Progenitor cell of endocrine pancreas (in vitro differentiated cells): ENCODE measurements at places on chromosomes 11 and 22. TPM values are rescaled to one million over a fixed set of nuclear protein-coding genes. Genes with fewer than 3 reads are reported as not detected.

The OR2D2 gene
- total RNA-seq = 0.53 TPM in 1 of 2 replicates, not detected in the other

The SSTR3 gene
- 1.3 and 1.9 TPM in 2 replicates for total RNA-seq

The CWF19L2 gene
- total RNA-seq = 17.9 and 18.6 TPM in 2 replicates

DNA sequence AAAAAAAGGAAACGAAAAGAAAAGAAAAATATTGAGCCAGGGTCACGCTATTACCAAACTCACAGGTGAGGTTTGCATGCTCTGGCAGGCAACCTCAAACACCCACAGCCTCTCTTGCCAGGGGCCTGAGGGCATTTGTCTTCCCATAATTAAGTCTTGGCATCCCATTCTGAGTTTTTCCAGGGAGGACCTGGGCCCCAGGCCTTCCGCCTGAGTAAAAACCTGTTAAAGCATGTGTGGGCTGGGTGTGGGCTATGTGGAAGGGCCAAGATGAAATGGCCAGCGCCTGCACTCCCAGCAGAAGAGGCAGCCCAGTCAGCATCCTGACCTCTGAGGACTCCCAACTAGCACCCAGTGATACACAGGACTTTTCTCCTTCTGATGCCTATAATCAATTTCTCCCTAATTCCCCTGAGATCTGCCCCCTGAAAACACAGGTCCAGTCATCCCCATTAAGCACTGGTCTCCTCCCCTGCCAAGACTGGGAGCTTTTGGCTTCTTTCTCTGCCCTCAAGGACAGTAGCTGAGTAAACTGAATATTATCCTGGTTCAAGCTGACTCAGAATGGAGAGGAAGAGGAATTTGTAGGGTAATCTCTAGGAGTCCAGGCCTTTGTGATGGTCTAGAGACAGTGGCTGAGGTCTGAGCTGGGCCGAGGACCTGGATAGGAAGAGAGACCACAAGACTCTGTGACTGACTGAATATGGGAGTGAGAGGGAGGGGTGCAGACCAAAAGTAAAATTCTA, 35.6 kb upstream of the ACER3 start:
- H3K36me3 ChIP-seq = peaks cover 1% of the 10 kb centered on the region
- H3K4me1 ChIP-seq = no peaks in the 10 kb centered on the region
- no peak for DNase-seq
- H3K4me3 ChIP-seq = no peak overlapping the region

- H3K4me1 ChIP-seq = no peaks in the 10 kb centered on the region
- no peak for DNase-seq
- no peak overlapping the region for H3K4me3 ChIP-seq
- peaks cover 18% of the 10 kb centered on the region for H3K27me3 ChIP-seq
Observed at GRCh38 chr22:44458044-44459020, 39.7 kb downstream of the RTL6 start.
